Activated T-cell treated with anti-CD3 and anti-CD28 coated beads, Interleukin-2, amount 50 U/mL, for 4 hours (primary cell): ENCODE measurements at places on chromosomes 11 and 22. TPM values are rescaled to one million over a fixed set of nuclear protein-coding genes. Genes with fewer than 3 reads are reported as not detected.

Gene OR10A2
- total RNA-seq, result not detected

Gene GLYATL1
- total RNA-seq, result not detected

Gene MDK
- total RNA-seq, result 2.1 TPM

Gene SCN4B
- total RNA-seq, result not detected

Gene KRTAP5-8
- not detected for total RNA-seq

Gene OR52B6
- total RNA-seq, result not detected

Gene SLC17A6
- total RNA-seq, result not detected

Gene TMEM126A
- total RNA-seq, result 80.7 TPM

Gene UCP2
- 69.3 TPM for total RNA-seq

Gene TIGD3
- 0.46 TPM for total RNA-seq

Gene FGF3
- not detected for total RNA-seq
